Foreskin melanocyte (primary cell): ENCODE measurements at places on chromosomes 3 and 15.

- DNase-seq, result no peak
Measured at GRCh38 chr15:80778621-80778963, 578 bp upstream of the CEMIP start.

GRCh38 chr3:127065561-127066290 is 82.8 kb downstream of the PLXNA1 start:
- DNase-seq, result no peak

- DNase-seq, result peak; percentile 65
Measured at GRCh38 chr3:194137008-194137505, 1.1 kb downstream of the HES1 start.

DNA sequence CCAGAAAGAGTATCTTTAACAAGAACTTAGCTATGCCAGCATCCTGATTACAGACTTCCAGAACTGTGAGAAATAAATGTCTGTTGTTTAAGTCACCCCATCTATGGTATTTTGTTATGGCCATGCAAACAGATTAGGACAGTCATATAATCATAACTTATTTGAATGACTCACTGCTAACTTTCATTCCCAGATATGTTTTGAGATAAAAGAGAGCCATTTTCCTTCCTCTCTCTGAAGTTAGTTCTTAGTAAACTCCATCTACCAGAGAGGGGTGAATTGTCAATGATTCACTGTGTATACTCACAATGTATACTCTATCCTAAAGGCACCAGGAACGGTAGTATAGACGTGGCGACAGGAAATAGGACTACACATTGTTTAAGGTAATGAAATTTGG is 179.4 kb upstream of the DPH6 start:
- DNase-seq, result no peak

DNA sequence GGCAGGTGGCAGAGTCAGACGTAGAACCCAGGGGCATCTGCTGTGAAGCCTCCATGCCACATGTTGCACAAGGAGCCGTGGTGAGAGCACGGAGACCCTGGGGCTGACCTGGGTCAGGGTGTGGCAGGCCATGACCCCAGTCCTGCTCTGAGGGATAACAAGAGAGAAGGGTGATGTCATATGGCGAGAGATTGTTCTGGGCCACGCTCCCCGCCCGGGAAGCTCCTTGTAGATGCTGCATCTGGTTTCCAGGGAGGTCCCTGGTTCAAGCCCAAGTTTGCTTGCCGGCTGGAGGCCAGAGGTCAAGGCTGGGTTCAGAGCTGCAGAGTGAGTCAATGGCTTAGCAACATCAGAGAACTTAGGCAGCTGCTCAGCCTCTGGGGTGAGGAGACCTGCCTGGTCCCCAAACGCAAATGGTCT is 17.3 kb downstream of the FGD5 start:
- DNase-seq, result no peak

GRCh38 chr3:104952146-104952972 is 414.4 kb upstream of the ALCAM start:
- DNase-seq, result peak; percentile 98

- no peak for DNase-seq
Measured at GRCh38 chr3:194946091-194946490, 260.4 kb downstream of the FAM43A start.

DNA sequence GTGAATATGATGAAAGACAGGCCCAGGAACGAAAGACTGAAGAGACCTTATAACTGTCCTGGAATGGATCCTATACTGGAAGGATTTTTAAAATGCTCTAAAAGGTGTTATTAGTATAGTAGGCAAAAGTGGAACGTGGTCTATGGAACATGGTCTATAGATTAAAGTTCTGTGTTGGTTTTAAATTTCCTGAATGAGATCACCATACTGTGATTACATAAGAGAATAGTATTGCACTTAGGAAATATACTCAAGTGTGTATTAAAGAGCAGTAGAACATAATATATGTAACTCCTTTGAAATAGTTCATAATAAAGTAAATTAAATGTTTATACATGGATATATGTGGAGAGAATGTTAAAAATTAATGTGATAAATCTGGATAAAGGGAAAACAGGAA is 68.2 kb downstream of the SPRED1 start:
- DNase-seq, result no peak

DNA sequence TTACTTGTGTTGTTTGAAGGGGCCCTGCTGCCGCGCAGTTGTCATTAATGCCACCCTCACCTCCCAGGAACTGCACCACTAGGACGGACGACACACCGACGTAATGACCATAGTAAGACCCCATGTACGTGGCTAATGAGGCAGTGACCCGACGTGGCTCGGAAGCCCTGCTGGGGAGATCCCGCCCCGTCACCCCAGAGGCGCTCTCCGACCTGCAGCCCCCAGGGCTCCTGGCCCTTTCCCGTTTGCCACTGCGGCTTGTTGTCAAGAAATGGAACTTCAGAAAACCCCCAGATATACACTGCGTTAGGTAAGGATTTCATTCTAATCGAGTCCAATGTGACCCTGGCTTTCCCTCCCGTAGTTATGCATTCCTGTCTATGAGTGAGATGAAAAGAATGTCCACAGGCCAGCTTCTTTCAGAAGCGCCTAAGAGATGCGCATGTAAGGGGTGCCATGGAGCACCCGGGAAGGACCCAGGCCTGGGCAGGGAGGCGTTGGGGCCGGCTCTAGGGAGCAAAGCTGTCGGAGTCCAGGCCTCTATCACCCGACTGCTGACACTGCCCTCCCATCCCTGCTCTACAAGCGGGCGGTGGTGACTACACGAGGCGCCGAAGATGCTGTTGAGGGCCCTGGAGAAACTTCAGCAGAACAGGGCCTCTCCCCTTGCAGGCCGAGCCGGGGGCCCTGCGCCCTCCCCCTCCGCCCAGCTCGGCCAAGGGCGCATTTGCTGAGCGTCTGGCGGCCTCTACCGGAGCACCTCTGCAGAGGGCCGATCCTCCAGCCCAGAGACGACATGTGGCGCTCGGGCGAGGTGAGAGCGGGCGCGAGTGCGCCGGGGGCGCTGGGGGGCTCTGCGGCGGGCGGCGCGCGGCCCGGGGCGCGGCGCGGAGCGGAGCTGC is at the start of gene GABRA5:
TSS of gene GABRA5 (plus strand) at position 765 of the 902 bp plus-strand sequence. CDS start 2,187 bp downstream, outside the sequence.
- DNase-seq, result no peak

- peak; percentile 24 for DNase-seq
Measured at GRCh38 chr3:161854232-161854771, 357.7 kb downstream of the OTOL1 start.

GRCh38 chr3:151303751-151304150 is 12.9 kb downstream of the GPR87 start:
- no peak for DNase-seq

GRCh38 chr3:146470425-146470990 is 1.1 kb upstream of the PLSCR2 start:
- no peak for DNase-seq

DNA sequence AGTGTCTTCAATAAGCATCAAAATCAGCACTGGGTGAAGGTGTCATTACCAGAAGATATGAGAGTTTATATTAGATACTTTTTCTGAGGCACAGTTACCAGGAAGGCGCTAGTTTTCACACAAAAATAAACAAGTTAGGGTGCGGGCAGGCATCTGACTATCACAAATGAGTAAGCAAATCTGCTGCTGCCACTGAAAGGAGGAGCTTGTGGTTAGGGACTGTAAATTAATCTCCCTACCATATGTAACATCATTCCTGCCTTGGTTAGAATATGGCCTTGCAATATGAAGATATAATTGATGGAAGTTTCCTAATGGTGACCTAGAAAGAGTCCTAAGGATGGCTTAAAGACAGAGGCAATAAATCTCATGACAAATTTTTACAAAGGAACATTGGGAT is 19.5 kb upstream of the EID1 start:
- DNase-seq, result no peak

DNA sequence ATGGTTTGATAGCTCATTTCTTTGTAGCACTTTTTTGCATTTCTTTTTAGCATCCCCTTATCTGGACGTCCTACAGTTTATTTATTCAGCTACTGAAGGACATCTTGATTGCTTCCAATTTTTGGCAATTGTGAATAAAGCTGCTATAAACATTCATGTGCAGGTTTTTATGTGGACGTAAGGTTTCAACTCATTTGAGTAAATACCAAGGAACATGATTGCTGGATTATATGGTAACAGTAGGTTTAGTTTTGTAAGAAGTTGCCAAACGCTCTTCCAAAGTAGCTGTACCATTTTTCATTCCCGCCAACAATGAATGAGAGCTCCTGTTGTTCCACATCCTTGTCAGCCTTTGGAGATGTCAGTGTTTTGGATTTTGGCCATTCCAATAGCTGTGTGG is 29.5 kb upstream of the ACTL6A start:
- DNase-seq, result no peak

DNA sequence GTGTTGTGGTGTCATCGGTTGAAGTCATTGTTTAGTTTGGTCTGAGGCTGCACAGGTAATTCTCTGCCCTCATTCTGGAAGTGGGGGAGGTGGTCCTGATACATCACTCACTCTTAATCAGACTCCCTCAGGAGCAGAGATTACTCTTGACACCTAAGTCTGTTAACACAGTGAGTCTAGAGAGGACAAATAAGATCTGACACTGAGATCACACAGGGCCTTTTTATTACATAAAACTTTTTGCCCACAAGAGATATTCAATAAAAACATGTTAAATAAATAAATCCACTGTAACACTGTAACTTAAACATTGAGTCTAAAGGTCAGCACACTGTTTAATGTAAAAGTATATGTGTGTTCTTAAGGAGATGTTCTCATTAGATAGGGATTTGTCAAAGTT is 57.1 kb upstream of the MBNL1 start:
- no peak for DNase-seq

DNA sequence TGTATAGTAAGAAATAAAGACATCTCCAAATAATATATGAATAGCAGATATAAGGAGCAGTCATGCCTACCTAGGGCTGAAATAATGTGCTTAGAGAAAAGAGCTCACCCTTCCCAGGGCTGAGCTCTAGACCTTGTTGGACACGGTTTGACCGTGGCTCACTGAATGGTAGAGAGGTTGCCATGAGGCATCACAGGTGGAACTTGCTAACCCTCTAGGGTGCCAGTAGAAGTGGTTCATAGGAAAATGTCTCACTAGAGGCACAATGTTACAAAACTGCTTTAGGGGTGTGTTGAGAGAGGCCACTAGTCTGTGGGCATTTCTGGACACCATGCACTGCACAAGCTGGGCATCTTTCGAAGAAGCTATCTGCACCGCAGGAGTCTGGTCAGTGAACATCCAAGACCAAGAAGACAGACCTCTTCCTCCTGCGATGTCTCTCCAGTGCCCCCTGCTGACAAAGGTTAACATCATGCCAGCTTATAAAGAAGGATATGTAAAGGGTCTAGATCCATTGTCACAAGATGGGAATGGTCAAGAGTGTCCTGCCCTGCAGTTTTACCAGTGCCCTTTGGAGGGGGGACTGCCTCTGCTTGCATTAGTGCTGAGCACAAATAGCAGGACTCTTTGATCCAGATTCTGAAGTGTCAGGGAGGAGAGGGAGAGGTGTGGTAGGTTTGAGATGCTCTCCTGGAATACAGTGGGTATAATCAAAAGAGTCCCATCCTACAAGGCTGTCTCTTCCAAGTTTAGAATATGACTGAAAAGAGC is 266.8 kb downstream of the ZNF385D start:
- peak; percentile 42 for DNase-seq

DNA sequence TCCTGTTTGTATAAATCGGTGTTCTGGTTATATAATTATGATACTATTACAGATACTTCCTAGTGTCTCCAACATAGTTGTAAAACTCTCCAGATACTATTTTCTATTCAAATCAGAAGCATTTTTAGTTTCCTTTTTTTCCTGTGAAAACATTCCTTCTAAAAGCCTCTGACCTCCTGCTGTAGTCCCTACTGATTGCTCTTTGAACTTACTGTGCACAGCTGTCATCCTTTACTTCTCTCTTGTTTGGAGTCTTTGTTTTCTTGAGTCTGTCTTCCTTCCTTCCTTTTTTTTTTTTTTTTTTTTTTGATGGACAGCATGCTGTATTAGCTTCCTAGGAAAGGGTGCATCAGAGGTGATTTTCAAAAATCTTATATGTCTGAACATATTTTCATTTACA is 28.9 kb downstream of the NR2C2 start:
- DNase-seq, result peak; percentile 14

DNA sequence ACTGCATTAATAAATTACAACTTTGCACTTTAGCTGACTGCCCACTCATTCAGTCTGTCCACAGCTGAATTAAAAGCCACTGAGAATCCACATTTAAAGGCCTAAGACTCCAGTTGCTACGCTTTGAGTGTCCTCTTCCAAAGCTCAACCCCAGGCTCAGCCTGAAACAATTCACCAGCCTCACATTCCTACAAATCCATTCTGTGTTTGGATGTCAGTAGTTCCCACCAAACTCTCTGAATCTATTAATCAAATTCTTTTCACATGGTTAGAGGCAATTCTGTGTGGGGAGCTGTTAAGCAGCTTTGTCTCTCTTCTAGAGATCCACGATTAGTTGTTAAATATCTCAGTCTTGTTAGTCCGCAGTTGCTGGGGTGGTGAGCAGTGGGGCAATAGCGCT is 116.8 kb upstream of the UBE2E2 start:
- DNase-seq, result peak; percentile 40

- no peak for DNase-seq
Measured at GRCh38 chr3:139292192-139292591, 51.6 kb upstream of the MRPS22 start.

DNA sequence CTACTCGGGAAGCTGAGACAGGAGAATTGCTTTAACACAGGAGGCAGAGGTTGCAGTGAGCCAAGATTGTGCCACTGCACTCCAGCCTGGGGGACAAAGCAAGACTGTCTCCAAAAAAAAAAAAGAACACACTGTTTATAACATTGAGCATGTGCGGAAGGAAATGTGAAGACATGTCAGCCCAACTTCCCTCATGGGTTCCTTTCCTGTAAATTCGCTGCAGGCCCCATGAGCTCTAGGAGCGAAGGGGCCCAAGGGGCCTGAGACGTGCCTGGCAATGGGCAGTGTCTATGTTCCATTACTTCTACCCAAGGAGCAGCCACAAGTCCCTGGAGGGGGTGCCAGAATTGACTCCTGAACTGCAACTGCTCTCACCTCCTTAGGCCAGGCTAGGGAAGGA is 3.2 kb downstream of the PFKFB4 start:
- DNase-seq, result no peak

DNA sequence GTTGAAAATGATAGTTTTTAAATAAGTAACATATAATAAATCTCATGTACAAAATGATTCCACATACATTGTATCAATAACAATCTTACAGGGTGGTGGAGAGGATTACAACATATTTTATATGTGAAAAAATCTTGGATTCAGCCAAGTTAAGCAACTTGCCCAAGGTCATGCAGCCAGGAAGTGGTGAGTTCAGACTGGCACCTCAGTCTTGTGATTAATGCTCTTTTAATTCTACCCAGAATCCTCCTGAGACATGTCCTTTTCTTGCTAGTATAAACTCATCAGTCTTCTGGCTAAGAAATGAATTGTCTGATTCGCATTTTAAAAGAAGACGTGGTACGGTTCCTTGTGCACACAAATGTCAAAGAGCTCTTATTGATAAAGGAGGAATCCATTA is 4.5 kb upstream of the MYRIP start:
- no peak for DNase-seq

GRCh38 chr3:122253581-122253980 is 70.1 kb downstream of the CASR start:
- DNase-seq, result no peak

DNA sequence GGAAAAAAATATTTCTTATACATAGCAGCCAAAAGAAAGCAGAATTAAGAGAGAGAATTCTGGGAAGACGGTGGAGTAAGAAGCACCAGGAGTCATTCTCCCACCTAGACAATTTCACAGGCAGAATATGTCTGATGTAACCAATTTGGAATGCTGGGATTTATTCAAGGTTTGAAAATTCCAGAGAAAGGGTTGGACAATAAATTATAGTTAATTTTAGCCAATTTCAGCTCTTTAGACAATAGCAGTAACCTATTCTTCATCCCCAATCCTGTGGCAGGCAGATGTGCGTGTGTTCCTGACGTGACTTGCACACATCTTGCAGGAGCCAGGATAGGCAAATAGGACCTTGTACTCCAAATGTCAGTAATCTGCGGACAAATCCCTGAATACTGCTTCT is 541.0 kb upstream of the NAALADL2 start:
- no peak for DNase-seq
